WTC11 (cell line): ENCODE measurements at places on chromosomes 12 and 14. TPM values are rescaled to one million over a fixed set of nuclear protein-coding genes. Genes with fewer than 3 reads are reported as not detected.

DNA sequence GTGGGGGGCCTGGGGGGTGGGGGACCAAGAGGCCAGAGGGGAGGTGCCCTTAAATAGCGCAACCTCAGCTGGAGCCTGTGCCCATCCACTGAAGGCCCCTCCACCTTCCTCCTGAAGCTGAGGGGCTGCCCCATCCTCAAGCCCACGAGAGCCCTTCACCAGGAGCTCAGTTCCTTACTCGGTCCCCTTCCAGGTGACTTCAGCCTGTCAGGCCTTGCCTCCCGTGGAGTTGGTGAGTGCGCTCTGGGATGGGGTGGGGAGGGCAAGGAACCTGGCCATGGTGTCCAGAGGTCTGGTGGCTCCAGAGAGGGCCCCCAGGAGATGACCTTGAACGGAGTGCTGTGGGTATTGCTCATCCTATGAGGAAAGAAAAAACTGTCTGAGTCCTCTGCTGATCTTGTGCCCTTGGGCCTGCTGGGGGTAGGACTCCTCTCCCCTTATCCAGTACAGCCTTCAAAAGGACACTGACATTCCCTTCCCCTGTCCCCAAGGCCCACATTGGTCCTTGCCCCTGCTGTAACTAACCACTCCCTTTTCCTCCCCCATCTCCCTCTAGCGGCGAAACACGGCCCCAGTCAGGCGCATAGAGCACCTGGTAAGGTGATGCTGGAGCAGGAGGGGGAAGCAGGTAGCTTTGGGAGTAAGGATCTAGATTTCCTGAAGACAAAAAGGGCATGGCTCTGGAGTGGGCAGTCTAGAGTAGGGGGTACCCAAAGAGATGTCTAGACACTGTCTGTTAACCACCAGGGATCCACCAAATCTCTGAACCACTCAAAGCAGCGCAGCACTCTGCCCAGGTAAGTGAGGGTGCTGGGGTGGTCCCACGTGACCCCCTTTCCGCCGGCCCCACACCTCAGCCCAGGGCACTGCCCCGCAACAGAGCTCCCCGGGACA, 3.6 kb downstream of the TNS2 start:
- DNase-seq: peak; percentile 91

- peak; percentile 93 for DNase-seq
Observed at GRCh38 chr14:23366426-23366921, 1.5 kb upstream of the EFS start.

GRCh38 chr12:52230364-52231281, 2.4 kb upstream of the KRT7 start:
- no peak for DNase-seq

DNA sequence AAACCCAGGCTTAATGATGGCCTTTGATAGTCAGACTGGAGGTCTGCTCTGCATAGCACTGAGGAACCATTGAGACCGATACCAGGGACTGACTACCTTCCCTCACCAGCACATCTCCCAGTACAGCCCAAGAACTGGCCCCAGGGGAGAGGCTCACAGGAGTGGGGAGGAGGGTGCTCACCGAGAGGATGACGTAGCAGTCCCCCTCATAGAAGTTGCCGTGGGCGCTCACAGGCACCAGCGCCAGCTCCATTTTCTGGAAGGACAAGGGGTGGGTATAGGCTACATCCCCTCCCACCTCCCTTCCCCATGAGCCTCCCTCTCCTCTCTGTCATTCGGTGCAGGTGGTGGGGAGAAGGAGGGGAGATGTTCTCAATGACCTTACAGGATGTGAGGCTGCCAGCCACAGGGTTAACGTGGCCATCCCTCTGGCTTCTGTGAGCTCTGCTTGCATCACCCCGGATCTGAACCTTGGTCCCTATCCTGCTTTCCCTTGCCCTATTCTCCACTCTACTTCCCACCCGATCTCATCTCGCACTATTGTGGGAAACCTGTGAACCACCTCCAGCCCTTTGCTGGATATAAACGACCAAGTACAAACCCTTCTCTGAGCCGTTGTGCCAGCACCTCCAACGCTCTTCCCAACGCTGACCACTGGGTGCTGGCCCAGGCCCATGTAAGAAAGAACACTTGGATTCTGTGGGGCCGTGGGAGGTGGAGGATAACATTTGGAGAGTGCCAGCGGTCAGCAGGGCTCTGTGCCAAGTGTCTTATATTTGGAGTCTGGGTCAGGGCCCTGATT, 4.4 kb downstream of the AVIL start:
- no peak for DNase-seq

The SYCP3 gene
- 0.15 TPM in 1 of 3 replicates, not detected in the others for total RNA-seq

- DNase-seq: no peak
Observed at GRCh38 chr12:75489613-75490210, 9.2 kb downstream of the GLIPR1 start.

The TMPRSS12 gene
- total RNA-seq: not detected in 3 replicates

The PRR13 gene
- total RNA-seq: 150 to 187 TPM (median 155 TPM) in 3 replicates

The BEGAIN gene
- 1.3 to 1.8 TPM (median 1.3 TPM) in 3 replicates for total RNA-seq

DNA sequence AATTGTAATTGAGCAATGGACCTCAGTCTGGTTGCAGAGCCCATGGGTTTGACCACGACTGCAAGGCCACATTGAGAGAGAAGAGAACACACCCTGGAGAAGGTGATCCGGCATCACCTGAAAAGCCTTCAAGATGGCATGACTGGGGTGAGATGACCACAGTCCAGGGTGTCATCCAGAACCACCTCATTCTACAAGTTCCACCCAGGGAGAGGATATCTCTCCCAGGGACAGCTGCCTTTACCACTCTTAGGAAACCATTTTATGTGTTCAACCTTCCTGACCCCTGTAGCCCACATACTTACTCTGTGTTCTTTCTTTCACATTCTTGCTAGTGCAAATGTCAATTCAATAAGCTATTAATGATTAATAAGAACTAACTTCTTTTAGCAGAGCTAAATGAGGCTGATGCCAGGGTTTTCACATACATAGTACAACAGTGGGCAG, 43.4 kb upstream of the CPM start:
- no peak for DNase-seq

The PCBP2 gene
- total RNA-seq: 981 to 1,004 TPM (median 984 TPM) in 3 replicates

DNA sequence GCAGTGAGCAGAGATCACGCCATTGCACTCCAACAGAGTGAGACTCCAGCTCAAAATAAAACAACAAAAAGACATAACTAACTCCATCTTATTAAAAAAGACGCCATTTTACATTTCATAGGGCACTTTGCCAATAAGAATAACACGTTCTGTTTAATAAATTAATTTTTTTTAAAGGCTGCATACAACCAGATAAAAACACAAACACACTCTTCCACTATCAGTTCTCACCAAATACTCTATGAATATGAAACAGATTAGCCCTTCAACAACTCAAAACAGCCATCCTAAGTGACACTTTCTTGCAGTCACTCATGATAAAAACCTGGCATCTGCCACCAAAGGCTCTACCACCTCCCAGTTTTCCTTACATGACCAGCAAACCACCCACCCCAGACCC, 16.1 kb downstream of the AICDA start:
- no peak for DNase-seq

DNA sequence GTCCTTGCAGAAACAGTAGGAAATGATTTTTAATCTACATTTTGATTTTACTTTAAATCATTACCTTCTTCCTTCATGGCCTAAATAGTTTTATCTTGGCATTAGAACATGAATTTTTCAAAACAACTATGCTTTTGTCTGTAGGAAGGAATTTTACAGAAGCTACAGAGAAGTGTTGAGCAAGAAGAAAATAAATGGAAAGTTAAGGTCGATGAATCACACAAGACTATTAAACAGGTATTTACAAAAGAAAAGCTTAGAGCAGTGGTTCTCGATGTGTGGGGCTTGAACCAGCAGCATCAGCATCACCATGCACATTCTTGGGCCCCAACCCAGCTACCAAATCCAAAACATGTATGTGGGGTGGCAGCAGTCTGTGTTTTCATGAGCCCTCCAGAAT, 91.6 kb downstream of the KTN1 start:
- DNase-seq: no peak

DNA sequence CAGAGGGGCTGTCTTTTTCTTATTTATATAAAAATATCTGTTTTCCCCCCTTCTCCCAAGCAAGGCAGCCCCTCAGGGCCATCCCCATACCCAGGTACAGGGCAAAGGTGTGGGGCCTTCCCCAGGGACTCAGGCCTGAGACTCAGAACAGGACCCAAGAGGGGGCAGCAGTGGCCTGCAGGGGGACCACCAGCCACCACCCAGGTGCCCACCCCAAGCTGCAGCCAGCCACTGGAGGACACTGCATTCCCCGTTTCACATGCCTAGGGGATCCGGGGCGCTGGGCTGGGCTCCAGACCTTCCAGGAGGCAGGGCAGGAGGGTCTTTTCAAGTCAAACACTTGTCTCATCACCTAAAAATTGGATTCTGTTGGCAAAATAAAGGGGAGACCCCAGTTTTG, 83.3 kb downstream of the SCARB1 start:
- DNase-seq: no peak

The RDH16 gene
- total RNA-seq: 0.85 to 1.2 TPM (median 1.0 TPM) in 3 replicates

DNA sequence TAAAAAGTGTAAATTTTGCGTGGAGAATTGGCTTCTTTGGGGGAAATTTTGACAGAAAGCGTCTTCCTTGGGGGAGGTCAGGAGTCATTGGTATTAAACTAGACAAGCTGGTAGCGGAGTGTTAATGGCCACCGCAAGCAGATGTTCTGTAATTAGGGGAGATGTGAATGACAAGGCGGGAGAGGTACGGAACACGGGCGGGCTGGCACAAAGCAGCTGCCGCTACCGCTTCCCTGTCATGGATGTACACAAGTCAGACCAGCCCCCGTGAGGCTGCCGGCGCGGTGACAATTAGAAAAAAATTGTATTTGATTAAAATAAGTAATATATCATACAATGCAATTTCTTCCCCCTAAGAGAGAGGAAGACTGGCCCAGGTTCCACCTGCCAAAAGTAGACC, 501.6 kb downstream of the VRK1 start:
- DNase-seq: no peak

- DNase-seq: no peak
Observed at GRCh38 chr12:125634813-125635212, 569.6 kb downstream of the AACS start.

DNA sequence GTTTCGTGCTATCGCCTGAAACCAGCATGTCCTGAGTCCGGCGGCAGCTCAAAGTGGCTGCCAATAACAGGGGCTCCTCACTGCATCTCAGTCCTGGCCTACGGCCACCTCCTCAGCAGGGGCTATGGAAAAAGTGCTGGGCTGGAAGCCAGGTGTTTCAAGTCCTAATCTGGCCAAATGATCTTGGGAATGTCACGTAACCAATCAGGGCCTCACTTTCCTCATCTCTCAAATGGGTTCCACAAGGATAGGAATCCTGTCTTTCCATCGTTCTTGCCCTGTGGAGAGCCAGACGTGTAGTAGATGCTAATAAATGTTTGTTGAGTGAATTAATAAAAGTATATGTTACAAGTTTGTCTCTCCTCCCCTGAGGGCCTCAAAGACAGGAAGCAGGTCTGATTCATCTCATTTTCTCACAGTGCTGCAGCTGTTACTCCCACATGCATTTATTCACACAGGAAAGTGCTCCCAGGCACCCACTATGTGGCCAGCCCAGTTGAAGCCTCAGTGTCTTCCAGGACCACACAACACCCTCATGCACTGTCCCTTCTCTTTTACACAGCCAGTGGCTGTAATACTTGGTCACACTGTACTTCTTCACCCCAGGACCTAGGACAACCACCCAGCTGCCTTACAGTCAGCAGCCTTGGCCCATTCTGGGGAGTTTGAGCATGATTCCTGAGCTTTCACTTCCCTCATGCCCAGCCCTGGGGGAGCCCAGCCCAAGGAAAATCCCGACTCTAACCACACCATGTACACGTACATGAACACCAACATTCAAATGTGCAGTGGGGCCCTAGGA, 5.0 kb downstream of the CMKLR1 start:
- DNase-seq: no peak

The MYF6 gene
- 0.15 to 0.39 TPM in 2 of 3 replicates, not detected in the other for total RNA-seq

The HOXC4 gene
- total RNA-seq: 0.14 to 0.46 TPM (median 0.30 TPM) in 3 replicates

DNA sequence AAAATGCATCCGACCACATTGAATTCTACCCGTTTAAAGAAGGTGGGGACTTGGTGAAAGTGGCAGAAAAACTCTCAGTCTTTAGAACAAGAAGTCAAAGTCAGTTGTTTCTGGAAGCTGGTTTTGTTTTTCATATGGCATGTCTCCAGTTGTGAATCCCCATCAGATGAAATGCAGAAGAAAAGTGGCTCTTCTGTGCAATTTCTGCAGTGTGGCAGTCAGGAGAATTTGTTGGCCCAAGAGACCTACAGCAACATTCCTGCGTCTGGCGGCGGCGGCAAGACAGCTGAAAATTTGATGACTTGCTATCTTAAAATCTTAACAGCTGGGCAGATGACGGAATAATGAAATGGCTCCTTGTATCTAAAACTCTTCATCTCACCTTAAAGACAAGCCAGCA, 201.5 kb downstream of the FOXN3 start:
- DNase-seq: no peak

The TMEM132D gene
- 0.99 to 1.4 TPM (median 1.1 TPM) in 3 replicates for total RNA-seq

The KRT77 gene
- not detected in 3 replicates for total RNA-seq

The AMN gene
- total RNA-seq: 2.4 to 3.0 TPM (median 2.8 TPM) in 3 replicates

- no peak for DNase-seq
Observed at GRCh38 chr14:76753541-76754198, 7.6 kb upstream of the VASH1 start.

The CLEC1B gene
- total RNA-seq: not detected in 3 replicates

The TSPAN8 gene
- total RNA-seq: 0.16 to 0.41 TPM (median 0.37 TPM) in 3 replicates

- no peak for DNase-seq
Observed at GRCh38 chr14:102491786-102492530, 17.6 kb downstream of the ANKRD9 start.

The AKAP3 gene
- 1.8 to 2.6 TPM (median 1.9 TPM) in 3 replicates for total RNA-seq

The ANKRD33 gene
- total RNA-seq: 1.7 to 2.3 TPM (median 2.0 TPM) in 3 replicates

The AQP5 gene
- 2.7 to 2.9 TPM (median 2.8 TPM) in 3 replicates for total RNA-seq

GRCh38 chr14:47746986-47747385, 71.6 kb upstream of the MDGA2 start:
- no peak for DNase-seq

The PLEKHD1 gene
- 0.85 to 1.0 TPM (median 0.87 TPM) in 3 replicates for total RNA-seq

The ALDH2 gene
- total RNA-seq: 32.6 to 36.7 TPM (median 36.7 TPM) in 3 replicates

DNA sequence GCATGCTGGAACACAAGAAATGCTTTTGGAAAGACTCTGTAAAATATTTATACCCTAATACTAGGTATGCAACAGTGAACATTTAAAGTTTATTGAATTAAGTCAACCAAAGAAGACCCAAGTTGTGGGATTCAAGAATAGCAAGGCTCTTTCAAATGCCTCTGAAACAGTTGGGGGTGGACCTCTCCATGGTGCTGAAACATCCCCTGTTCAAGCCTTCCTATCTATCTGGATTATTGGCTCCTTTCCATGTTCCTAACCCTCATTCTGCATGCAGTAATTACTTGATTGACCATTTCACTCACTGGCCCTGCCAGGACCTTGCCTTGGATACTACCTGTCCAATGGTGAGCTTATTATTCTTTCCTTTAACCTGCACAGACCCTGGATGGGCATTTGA, 349.7 kb downstream of the NRXN3 start:
- DNase-seq: peak; percentile 79

DNA sequence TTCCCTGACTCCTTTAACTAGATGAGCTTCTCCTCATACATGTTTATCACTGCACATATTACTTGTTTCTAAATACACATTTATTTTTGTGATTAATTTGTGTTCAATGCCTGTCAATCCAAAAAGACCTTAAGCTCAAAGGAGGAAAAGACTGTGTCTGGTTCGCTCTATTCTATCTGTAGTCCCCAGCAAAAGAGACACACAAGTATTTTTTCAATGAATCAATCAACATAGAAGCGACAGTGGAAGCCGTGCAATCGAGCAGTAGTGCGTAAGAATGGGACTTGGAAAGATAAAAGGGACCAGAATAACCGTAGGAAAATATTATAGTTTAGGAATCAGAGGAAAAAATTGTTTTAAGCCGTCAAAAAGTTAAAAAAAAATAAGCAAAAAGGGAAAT, 951 bp downstream of the WDHD1 start:
- DNase-seq: no peak

- peak; percentile 60 for DNase-seq
Observed at GRCh38 chr12:124388679-124389137, 93.8 kb downstream of the RFLNA start.
